ENCODE measurements at places on chromosomes 6 and 20.

- DNase-seq = no peak
Observed at GRCh38 chr6:141550471-141550870, 582.3 kb upstream of the GJE1 start.

DNA sequence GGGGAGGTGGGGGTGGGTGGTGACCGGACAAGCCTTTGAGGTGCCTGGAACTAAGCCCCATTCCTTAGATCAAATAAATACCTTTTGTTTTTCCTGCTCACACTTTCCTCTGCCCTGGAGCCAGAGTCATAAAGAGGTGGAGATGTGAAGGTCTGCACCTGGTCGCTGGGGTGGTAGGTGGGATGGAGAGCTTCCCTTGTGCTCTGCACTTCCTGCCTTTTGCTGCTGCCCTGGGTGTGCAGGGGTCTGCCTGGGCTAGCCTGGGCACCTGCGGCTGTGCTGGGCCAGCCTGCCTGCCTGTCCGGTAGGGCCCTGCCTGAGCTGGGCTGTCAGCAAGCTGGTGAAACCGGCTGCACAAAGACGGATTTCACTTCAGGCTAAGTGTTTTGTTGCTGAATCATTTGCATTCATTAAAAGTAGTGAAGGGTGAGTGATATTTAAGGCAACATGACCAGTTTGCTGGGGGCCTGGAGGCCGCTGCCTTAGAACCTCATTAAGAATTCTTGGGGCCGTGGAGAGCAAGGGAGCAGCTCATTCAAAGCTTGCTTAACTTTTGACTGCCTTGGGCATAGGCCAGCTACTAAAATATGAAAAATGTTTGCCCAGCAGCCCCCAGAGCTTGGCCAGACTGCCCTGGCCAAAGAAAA lies 20.5 kb downstream of the PTK7 start:
- DNase-seq = no peak

GRCh38 chr20:2767768-2768631 lies 32.4 kb downstream of the CPXM1 start:
- no peak for DNase-seq

DNA sequence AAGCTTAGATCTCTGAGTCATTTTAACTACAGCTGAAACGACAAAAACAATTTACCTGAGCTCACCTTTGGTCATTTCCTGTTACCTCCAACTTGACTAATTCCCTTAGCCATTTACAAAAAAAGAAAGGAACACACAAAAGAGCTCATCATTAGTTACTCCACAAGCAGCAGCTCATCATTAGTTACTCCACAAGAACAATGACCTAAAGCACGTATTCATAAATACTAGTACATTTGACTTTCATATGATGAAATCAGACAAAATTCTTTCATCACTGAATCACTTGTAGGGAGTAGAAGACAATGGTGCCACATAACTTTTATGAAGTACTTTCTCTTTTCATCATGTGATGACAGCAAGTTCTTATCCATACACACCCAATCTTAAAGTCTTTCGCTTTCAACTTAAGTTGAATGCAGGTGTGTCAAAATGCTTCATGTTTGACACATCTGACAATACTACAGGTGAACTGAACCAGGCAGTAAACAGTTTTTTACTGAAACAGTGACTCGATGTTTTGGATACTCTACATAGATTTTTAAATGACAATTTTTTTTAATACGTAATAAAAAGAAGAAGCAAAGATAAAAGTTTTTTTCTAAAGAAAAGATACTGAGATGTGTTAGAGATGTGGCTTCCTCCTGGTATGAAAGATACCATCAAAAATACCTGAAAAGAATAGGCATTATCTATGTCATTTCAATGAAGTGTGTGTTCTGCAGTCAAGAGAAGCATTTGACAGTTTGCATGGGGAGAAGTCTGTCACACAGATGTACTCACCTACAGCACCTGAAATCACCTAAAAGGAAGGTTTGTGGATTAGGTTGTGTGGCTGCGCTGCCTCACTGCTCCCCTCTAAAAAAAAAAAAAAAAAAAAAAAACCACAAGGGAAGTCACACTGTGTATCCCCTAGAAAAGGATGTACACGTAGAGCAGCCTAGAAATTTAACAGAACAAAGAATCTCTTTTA lies 109.1 kb downstream of the PRDM1 start:
- DNase-seq = no peak

- no peak for DNase-seq
Observed at GRCh38 chr6:103983011-103983410, 876.7 kb downstream of the HACE1 start.

DNA sequence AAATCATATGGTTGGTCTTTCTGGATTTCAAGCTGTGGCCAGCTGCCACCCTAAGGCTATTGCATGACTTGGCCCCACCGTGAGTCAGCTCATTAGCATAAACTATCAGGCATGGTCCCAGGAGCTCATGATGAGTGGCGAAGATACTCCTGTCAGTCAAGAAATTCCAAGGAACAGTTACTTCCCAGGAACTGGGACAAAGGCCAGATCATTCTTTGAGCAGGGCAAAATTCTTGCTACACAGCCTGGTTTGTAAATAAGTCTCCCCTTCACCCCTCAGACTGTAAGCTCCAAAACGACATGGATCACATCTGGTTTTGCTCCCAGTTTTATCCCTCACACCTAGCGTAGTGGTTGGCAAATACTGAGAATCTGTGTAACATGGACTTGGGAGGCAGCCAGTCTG lies 33.0 kb upstream of the KIAA1586 start:
- peak; percentile 27 for DNase-seq

- no peak for DNase-seq
Observed at GRCh38 chr20:40254023-40254772, 434.8 kb downstream of the MAFB start.

DNA sequence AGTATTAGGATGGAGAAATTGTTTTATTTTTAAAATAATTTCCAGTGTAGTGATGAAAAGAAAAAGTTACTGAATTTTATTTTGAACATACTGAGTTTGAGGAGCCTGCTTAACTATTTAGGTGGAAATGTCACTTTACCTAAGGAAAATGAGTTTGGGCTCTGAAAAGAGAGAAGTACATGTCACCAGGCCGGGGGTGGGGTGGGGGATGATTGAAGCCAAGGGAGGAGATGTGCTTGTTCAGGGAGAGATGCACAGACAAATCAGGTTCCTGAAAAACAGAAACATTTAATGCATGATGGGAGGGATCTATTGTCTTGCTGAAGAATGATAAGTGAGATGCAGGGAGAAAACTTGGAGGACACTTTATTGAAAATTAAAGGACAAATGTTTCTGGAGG lies 71.3 kb downstream of the PLCB1 start:
- no peak for DNase-seq

DNA sequence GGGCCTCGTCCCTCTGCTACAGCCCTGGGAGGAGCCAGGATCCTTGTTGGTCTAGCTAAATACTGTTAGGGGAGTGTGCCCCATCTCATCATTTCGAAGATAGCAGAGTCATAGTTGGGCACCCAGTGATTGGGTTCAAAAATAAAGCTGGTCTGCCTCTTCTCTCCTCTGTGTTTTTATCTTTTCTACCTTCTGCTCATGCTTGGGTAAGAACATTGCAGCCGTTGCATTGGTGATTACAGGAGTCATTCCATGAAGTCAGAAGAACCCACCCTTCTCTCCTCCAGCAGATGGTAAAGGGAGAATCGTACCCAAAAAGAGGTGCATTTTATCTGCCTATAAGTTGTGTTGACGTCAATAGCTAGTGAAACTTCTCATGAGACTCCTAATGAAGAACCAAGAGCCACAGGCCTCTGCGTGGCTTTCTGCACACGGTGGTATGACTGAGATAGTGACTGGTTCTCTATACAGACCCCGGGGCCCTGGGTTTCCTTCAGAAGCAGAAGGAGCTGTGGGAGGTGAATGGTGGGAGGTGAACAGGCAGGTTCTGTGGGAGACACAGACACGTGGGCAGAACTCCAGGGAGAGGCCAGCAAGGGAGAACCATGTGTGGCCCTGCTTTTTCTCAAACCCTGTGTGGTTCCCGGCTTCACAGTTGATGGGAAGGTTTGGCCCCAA lies 5.7 kb upstream of the FAM209A start:
- DNase-seq = no peak

GRCh38 chr6:135334169-135334568 lies 153.1 kb downstream of the MYB start:
- DNase-seq = no peak

- DNase-seq = no peak
Observed at GRCh38 chr6:165684333-165684732, 21.3 kb upstream of the PDE10A start.

- DNase-seq = no peak
Observed at GRCh38 chr6:54541541-54541940, 233.3 kb downstream of the TINAG start.
